ENCODE measurements at places on chromosomes 3 and 15.
A peak's percentile ranks its signal among the peaks of the same experiment; 100 is the strongest.

GRCh38 chr3:46955801-46956259 lies 20.7 kb downstream of the CCDC12 start:
- DNase-seq = peak; percentile 67

DNA sequence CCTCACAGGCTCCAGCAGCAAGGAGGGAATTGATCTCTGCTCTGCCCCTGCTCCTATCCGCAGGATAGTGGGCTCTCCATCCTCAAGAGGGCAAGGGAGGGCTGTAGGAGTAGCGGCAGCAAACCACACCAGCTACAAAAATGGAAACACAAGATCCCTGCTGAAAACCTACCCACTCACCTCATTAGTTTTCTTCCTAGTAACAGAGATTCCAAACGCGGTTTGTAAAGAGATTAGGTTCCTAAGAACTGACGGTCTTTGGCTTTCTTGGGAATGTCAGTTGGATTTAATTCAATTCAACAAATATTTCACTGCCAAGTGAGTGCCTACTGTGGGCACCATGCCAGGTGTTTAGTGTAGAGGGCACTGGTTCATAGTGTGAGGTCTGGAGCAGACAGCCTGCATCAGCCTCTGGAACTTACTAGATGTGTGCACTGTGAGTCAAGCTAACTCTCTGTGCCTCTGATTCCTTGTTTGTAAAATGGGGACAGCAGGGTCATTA lies 84.7 kb downstream of the MRPL46 start:
- DNase-seq = no peak

GRCh38 chr15:60212536-60212935 lies 185.2 kb downstream of the ANXA2 start:
- no peak for DNase-seq

DNA sequence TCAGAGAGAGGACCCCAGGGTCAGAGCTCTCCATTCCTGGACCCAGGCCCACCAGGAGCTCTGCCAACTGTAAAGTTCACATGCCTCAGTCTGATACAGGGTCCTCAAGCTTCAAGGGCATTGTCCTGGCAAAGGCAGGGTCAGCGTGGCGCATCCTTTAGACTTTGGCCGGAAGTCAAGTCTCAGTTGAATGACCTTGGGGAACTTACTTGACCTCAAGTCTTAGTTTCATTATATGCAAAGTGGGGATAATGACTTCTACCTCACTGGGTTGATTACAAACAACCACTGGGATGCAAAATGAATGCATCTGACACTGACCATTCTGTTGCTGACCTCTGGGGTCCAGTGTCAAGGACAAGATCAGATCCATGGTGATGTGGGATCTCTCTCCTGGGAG lies 70.6 kb upstream of the CTSH start:
- DNase-seq = no peak

- peak; percentile 58 for DNase-seq
Observed at GRCh38 chr3:105369500-105370371, 3.0 kb downstream of the ALCAM start.

Data from activated CD8-positive, alpha-beta T cell treated with anti-CD3 and anti-CD28 coated beads for 36 hours (primary cell).